ENCODE measurements at places on chromosomes 3 and 15.

DNA sequence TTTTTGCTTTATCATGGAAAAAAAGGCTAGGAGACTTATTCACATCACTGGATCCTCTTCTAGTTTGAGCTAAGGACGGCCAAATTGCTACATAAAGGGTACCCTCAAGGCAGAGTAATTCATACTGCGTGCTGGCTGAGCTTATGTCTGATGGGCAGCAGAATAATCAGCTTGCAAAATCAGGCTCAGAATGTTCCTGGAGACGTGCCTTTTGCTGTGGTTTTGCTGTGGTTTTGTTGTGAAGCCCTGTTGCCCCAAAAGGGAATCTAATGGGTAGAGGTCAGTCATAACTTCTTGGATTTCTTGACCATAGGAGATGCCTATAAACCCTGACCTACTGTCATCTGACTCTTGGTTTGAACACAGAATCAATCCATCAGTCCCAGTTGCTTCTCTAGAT, 189.9 kb downstream of the SOX2 start:
- DNase-seq, result no peak

DNA sequence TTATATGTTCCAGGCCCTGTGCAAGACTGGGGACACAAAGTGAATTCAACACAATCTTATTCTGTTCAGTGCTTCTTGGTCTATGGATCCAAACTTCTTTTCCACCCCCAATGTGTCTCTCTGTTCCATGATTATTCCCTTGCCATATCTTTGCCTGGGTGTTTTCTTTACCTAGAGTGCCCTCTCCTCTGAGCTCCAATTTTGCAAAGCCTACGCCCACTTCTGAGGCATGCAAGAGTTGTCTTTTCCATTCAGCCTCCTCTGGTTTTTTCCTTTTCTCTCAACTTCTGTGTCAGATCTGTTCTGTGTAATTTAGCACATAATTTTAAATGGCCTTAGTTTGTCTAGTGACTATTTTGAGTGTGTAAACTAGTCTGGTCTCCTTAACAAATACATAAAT, 72.8 kb upstream of the PLCL2 start:
- DNase-seq, result no peak

DNA sequence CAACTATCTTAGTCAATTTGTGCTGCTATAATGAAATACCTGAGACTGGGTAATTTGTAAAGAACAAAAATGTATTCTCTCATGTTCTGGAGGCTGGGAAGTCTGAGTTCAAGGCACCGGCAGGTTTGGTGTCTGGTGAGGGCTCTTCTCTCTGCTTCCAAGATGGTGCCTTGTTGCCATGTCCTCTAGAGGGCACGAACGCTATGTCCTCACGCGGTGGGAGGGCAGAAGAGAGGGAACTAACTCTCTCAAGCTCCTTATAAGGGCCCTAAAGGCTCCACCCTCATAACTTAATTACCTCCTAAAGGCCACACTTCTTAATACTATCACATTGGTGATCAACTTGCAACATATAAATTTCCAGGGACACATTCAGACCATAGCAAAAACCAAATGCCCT, 108.4 kb downstream of the ADAMTSL3 start:
- no peak for DNase-seq

DNA sequence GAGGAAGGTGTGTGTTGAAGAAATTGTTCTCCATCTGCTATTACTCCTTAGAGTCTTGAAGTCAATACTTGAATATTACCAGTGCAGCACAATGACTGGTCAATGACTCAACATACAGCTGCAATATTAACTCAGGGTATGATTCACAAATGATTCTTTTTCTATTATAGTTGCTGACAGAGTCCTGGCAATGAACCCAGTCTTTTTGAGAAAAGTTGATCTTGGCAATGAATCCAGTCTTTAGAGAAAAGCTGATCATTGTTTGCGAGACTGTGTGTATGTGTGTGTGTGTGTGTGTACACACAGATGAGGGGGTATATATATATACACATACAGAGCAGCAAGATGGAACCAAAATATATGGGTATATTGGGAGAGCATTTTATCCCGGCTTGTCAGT, 315.1 kb downstream of the ZNF385D start:
- no peak for DNase-seq

DNA sequence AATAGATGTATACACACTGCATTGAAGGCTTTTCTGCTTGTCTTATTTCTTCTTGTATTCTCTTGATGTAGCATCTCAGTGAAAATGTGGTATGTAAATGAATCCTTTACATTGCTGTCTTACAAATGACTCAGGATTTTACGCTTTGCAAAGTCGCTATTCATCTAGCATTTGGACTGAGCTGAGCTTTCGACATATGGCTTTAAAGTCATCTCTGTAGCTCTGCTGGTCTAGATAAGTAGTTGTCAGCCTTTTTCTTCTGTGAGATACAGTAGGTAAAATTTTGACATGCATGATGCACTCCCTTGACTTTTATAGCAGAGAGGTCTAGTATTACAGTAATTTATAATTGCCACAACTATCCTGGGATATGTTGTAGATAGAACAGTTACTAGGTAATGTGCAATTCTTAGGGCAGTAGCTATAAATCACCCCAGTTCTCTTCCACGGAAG, 16.8 kb downstream of the MEF2A start:
- DNase-seq, result no peak

DNA sequence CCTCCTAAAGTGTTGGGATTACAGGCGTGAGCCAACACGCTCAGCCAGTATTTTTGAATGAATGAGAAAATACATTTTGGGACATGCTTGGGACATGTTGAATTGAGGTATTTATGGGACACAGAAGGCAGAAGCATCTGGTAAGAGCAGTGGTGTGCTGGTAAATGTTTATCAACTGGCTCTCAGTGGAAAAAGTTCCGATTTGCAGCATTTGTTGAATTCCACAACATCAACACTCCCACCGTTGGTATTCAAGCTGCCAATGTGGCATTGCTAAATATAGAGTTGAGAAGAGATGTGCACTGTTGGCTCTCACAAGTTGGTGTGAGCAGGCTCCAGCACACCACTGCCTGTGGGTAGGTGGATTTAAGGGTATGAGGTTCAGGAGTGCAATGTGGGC, 35.8 kb upstream of the LRRFIP2 start:
- DNase-seq, result no peak

- no peak for DNase-seq
These were observed 18.2 kb upstream of the B4GALT4 start for GRCh38 chr3:119258915-119259314.

- DNase-seq, result no peak
These were observed 204.8 kb downstream of the ABHD5 start for GRCh38 chr3:43895573-43895972.

DNA sequence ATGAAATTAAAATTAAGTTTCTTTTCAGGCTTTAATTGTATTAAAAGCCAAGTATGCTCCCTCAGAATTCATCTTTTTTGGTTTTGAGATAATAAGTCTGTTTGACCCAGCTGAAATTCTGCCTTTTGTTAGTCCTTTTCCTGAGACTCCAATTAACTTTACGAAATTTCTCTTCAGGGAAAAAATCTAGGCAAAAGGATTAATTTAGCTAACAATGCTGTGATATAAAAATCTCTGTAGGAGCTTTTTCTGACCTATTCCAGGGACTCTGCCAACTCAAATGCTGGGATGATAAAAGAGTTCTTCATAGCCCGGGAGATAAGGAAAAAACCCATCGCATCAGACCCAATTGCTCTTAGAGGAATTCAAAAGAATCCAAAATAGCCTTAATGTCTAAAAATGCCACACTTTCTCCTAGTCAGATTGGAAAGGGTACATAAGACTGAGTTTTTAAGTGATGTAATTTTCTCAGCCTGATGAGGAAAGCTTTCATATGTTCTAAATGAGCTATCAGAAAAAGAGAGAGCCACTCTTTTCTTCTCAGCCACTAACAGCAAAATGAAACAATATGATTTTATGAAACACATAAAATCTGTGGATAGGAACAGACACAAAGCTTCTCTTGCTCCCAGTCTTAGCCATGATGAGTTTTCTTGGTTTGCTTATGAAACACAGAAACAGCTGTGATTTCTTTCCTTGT, 405.1 kb downstream of the ROBO1 start:
- DNase-seq, result no peak

DNA sequence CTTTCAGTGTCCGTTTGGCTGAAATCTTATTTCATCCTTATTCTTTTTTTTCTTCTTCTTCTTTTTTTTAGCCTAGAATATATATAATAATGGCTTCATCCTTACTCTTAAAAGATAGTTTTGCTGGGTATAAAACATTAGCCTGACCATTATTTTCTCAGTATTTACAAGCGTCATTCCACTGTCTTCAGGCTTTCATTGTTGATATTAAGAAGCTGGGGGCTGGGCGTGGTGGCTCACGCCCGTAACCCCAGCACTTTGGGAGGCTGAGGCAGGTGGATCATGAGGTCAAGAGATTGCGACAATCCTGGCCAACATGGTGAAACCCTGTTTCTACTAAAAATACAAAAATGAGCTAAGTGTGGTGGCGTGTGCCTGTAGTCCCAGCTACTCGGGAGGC, 10.6 kb downstream of the ZNF710 start:
- DNase-seq, result no peak

GRCh38 chr3:11626084-11626463, 17.6 kb downstream of the VGLL4 start:
- DNase-seq, result no peak

DNA sequence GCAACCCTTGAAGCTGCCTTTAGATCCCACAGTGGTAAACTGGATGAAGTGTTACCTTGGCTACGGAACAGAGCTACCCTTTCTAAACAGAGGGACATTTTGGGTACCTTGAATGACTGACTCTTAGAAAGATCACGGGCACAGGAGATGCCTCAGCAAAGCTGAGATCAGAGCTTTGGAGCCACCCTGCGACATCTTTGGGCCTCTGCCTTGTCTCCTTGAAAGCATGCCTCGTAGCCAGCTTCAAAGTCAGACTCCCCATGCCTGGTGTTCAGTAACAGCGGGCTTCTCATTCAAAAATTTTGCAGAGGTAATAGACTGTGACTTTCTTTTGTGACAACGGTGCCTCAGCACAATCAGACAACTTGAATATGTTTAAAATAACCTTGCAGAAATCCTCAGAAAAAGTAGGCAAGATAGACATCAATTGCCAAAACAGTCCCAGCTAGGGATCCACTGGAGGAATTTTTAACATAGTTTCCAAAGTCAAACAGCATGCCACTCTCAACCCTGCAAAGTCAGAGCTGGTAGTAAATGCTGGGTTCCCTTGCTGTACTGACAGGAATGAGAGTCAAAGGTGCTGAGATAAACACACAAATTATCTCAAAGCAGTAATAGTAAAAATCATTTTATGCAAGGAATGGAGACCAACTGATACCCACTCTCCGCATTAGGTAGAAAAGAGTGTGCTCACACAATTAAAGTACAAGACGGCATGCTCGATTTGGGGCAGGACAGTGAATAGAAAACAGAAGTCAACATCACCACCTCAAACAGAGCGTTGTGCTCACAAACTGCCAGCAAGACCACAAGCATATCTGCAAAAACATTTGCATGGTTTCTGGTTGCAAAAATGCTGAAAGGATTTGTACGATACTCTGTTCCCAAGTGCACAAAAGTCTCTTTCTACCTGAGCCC, 82.1 kb downstream of the MYO1E start:
- no peak for DNase-seq

- no peak for DNase-seq
These were observed 41.9 kb downstream of the PCOLCE2 start for GRCh38 chr3:142846779-142847577.

GRCh38 chr3:6091262-6091661, 769.7 kb upstream of the GRM7 start:
- no peak for DNase-seq

DNA sequence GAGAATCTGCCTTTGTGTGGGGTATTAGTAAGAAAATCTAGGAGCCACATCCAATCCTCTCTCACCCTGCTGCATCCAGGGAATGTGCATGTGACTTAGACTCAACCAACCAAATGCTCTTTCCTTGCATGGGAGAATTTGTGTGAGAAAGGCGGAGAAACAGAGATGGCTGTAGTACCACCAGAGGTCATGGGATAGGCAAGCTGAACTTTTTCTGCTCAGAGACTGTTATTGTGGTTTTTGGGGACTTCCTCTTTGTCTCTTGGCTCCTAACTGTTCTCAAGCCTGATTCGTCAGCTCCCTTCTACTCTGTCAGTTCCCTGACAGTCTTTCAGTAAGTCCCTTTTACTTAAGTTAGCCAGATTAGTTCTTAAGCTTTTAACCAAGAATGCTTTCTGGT, 2.6 kb upstream of the ZSCAN2 start:
- DNase-seq, result no peak

DNA sequence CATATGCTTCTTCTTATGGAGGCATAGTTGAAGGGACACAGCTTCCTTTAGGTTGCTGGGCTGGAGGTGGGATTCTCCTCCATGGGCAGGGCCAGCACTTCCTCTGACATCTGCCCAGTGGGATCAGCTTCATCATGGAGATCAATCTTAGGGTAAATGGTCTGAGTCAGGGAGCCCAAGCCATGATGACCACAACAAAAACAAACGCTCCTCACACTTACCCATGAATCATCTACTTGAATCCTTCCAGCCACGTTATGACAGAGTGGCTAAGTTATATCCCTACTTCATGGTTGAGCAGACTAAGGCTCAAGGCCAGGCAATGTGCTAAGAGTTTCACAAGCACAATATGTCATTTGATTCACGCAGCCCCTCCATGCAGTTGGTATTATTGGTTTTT, 87.2 kb upstream of the NMNAT3 start:
- no peak for DNase-seq

Measured in NCI-H748 treated with DMSO at 0.1 percent for 48 hours (cell line).